ENCODE measurements at places on chromosomes 11 and 22. TPM values are rescaled to one million over a fixed set of nuclear protein-coding genes. Genes with fewer than 3 reads are reported as not detected.

GRCh38 chr22:40183029-40183581 is 5.4 kb downstream of the TNRC6B start:
- no peak for DNase-seq

- DNase-seq: no peak
These were observed 7.0 kb downstream of the ALDH3B1 start for GRCh38 chr11:68016904-68017817.

DNA sequence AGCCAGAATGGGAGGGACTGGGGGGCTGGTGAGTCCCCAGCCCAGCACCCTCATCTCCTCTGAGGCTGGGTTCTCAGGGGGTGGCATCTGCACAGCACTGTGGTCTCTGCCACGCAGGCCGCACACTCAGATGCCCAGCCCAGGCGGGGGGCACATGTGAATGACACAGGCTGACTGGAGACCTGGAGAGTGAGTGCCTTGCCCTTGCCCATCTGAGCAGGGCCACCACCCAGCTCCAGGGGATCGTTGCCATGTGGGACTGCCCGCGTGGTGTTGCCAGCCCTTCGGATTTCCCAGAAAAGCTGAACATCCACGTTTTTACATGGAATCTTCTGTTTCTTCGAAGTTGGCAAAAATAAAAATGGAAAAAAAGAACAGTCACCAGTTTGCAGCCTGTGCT is 18.9 kb downstream of the PRDM11 start:
- no peak for DNase-seq

DNA sequence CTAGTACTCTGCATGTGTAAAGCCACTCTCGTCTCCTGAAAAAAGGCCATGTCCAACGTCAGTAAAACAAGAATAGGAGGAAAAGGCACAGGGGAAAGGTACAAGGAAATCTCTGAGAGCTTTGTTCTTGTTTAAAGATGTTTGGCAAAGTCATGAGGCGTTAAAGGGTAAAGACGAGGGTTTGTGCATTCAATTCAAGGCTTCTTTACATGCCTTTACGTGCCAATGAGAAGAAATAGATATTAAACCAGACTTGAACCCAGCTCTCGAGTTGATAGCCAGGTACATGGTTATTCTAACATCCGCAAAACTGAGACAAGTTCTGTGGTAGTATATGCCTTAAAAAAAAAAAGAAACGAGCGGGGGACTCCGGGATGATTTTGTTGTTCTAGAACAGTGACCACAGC is 704 bp upstream of the CFL1 start:
- DNase-seq: no peak

DNA sequence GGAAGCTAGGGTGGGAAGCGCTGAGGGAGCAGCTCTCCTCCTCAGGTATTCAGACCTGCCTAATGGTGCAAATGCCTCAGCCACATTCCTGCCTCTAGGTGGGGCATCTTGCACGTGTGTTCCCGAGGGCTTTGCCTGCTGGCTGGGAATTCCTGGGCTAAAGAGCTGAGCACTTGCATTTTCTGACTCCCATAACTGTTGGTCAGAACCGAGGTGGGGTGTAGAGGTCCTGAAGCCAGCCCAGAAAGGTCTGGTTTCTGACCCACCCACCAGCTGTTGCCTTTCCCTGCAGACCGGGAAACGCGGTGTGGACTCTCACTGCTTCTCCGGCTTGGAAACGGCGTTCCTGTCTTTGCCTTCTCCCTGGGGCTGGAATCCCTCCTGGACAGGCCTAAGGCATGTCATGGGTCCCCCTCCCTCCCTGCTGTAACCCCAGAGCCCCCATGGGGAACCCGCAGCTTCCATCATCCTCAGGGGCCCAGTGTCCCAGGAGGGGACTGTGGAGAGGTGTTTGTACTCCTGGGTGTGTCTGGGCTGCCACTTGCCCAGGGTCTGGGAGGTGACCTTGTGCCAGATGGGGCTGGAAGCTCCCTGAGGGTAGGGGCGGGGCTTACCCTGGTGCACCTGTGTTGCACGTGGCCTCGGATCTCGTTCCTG is 24.0 kb upstream of the SMIM38 start:
- DNase-seq: no peak

GRCh38 chr11:101435408-101435973 is 148.3 kb downstream of the TRPC6 start:
- DNase-seq: peak; percentile 80

- DNase-seq: no peak
These were observed 15.8 kb downstream of the EPS8L2 start for GRCh38 chr11:721741-722345.

- no peak for DNase-seq
These were observed 387.9 kb upstream of the ANO3 start for GRCh38 chr11:25943777-25944661.

- no peak for DNase-seq
These were observed 76.0 kb downstream of the MRTFA start for GRCh38 chr22:40560551-40560950.

GRCh38 chr22:49807780-49808708 is 19.6 kb downstream of the BRD1 start:
- DNase-seq: no peak

GRCh38 chr11:130308059-130308458 is 6.7 kb downstream of the ZBTB44 start:
- no peak for DNase-seq

DNA sequence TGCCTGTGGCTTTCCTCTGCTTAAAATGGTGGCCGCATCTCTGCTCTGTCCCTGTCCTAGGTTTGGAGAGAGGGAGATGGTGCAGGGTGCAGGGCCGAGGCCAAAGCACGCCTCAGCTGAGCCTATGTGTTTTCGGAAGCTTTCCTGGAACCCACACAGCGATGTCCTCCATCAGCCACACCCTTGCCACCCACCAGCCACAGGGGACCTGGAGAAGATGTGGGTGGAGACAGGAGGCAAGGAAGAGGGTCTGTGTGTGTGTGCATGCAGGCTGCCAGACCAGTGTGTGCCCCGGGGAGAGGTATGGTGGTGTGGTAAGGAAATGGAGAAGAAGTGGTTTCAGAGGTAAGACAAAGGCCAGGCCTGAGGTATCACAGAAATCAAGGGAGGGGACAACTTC is 155.7 kb downstream of the TBC1D22A start:
- no peak for DNase-seq

- DNase-seq: no peak
These were observed 24.2 kb downstream of the SGSM3 start for GRCh38 chr22:40394607-40395006.

GRCh38 chr11:62169448-62169847 is 20.6 kb upstream of the SCGB1D1 start:
- DNase-seq: no peak

GRCh38 chr11:3909901-3910300 is 54.4 kb downstream of the STIM1 start:
- DNase-seq: peak; percentile 47

DNA sequence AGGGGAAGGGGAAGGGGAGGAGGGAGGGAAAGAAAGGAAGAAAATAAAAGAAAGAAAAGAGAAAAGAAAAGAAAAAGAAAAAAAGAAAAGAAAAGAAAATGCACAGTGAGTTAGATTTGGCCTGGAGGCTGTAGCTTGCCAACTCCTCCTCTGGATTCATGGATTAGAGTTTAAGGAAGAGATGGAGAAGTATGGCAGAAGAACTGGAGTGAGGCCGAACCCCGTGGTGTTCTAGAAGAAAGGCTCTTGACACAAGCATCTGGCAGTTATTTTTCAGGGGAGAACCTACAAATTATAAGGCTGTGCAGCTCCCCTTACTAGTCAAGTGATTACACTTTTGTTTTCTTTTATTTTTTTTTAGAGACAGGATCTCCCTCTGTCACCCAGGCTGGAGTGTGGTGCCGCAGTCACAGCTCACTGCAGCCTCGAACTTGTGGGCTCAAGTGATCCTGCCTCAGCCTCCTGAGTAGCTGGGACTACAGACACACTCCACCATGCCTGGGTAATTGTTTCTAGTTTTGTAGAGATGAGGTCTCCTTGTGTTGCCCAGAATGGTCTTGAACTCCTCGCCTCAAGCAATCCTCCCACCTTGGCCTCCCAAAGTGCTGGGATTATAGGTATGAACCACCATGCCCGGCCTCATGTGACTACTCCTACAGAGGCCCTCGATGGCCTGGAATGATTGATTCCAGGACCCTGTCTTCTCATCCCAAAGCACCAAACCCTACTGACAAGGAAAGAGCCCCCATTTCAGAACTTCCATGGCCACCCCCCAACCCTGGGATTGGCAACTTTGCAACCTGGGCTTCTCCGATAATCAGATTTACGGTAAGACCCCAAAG is 19.5 kb downstream of the ZNF74 start:
- DNase-seq: no peak

- no peak for DNase-seq
These were observed 5.9 kb downstream of the RHOG start for GRCh38 chr11:3834664-3835461.

DNA sequence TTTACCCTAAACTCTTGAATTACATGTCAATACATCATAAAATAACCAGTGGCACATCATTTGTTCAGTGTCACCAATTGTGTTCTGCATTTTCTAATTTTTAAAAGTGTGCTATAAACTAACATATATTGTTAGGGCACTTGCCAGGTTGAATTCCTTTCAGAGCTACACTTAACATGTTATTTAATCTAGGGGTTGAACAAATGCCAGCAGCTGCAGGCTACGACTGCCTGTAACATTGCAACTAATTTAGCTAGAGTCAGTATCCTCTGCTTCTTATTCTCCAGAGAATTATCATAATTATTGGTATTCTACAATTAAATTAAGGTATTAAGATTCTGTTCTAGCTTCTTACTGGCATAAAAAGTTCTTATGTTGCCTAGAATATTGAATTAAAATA is 46.4 kb upstream of the ARHGAP42 start:
- no peak for DNase-seq

DNA sequence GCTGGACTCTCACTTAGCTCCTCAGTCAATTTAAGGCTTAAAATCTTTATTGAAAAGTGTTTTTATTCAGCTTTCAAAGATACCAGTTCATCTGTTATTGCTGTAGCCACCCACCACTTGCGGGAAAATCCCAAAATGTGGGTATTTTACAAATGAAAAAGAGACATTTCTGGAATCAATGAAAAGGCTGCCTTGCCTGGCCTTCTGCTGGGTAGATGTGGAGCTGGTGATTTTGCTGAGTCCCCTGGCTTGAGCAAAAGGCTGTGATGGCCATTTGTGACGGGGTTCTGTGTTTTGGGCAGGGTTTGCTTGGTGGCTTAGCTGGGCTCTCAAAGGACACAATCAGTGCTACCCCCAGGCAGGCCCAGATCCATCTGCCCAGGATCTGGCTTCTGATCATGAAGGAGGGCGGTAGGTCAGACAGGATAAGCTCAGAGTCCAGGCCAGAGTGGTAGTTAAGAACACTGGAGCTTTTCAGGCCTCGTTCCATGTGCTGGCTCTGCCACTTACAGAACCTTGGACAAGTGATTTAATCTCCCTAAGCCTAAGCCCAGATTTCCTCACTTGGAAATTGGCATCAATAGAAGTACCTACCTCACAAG is 36.1 kb downstream of the UBASH3B start:
- DNase-seq: no peak

DNA sequence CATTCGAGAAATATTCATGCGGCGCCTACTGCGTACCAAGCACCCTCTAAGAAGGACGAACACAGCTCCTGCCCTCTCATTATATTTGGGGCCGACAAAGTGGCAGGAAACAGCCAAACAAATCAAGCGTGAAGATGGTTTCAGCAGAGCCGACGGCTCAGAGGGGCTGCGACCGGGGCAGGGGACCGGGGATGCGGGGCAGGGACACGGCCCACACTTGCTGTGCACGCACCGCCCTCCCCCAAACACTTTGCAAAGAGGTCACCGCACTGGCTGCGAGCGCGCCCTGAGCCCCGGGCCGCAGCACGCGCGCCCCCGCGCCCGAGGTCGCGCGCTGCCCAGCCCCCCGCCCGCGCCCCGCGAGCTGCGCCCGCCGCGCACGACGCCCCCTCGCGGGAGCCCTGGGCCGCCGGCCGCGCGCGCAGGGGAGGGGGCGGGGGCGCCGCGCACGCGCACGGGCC is 255 bp upstream of the SYNGR1 start:
- DNase-seq: peak; percentile 64

GRCh38 chr11:106275151-106275550 is 197.7 kb downstream of the AASDHPPT start:
- no peak for DNase-seq

GRCh38 chr11:7571640-7572000 is 57.8 kb downstream of the PPFIBP2 start:
- DNase-seq: peak; percentile 94

Gene C11orf86
- total RNA-seq: not detected

Gene TBX1
- total RNA-seq: not detected

Gene MOV10L1
- 3.7 TPM for total RNA-seq

Gene CECR2
- 7.4 TPM for total RNA-seq

Gene USP2
- 3.0 TPM for total RNA-seq

Gene OR5A1
- not detected for total RNA-seq

Gene SLC6A5
- 56.9 TPM for total RNA-seq

Gene SDHD
- total RNA-seq: 93.9 TPM

Gene SPDYC
- total RNA-seq: not detected

Gene MYO7A
- 6.0 TPM for total RNA-seq

Gene GSTT2
- total RNA-seq: not detected

Gene OR8A1
- total RNA-seq: not detected

Gene TEX54
- total RNA-seq: not detected

Gene ARFGAP3
- 39.4 TPM for total RNA-seq

Gene MAPK8IP1
- total RNA-seq: 106 TPM
